ENCODE measurements at places on chromosomes 6 and 20.

DNA sequence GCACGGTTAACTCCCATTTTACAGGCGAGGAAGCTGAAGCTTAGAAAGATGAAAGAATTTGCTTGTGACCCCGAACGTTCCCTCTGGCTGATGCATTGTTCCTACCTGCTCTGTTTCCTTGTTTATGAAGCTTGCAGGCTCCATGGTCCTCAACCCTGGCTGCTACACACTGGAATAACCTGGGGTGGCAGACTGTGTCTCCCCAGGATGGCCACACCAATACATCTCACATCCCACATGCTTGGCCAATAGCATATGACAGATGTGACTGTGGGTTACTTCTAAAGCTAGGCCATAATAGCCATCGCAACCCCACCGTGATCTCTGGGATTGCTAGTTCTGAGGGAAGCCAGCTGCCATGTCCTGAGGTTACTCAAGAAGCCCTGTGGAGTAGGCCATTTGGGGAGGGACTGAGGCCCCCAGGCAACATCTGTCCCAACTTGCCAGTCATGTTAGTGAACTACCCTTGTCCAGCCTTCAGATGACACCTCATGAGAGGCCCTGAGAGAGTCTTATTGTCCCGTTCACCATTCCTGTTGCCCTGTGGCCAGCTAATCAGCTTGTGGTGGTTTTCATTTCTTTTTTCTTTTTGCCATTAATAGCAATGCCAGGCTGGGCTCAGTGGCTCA lies 6.7 kb upstream of the FAM110A start:
- no peak for DNase-seq

- no peak for DNase-seq
Observed at GRCh38 chr6:15553031-15553430, 109.8 kb downstream of the DTNBP1 start.

- DNase-seq, result peak; percentile 96
Observed at GRCh38 chr6:158488065-158488464, 71.8 kb upstream of the TMEM181 start.

GRCh38 chr6:106977246-106977645 lies 2.7 kb upstream of the CD24 start:
- DNase-seq, result no peak

DNA sequence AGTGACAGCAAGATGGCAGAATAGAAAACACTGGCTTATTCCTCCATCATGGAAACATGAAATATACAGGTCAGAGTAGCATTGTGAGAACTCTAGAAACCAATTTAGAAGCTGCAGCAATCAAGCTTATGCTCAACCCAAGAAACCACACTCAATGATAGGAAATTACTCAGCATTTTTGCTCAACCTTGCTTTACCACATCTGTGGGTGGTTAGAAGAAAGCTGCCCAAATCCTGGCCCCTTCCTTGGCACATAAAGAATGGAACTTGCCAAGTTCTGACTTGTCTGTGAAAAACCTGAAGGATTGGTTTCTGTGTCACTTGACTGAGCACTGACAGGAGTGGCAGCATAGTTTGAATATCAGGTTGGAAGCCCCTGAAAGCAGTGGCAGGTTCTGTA lies 108.0 kb upstream of the MOCS1 start:
- no peak for DNase-seq

DNA sequence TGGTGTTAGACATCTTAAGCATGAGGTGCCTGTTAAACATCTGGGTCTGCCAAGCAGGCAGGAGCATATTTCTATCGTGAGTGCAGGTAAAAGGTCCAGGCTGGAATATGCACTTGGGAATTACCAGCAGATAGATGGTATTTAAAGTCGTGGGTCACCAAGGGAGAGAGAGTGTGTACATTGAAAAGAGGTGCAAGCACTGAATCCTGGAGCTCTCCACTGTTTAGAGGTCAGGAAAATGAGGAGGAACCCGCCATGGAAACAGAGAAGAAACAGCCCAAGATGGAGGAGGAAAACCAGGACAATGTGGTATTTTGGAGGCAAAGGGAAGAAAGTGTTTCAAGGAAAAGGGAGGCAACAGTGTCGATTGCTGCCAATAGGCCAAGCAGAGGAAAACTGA lies 46.4 kb downstream of the TNFRSF21 start:
- no peak for DNase-seq

- peak; percentile 81 for DNase-seq
Observed at GRCh38 chr6:128057946-128058345, 157.1 kb upstream of the THEMIS start.

DNA sequence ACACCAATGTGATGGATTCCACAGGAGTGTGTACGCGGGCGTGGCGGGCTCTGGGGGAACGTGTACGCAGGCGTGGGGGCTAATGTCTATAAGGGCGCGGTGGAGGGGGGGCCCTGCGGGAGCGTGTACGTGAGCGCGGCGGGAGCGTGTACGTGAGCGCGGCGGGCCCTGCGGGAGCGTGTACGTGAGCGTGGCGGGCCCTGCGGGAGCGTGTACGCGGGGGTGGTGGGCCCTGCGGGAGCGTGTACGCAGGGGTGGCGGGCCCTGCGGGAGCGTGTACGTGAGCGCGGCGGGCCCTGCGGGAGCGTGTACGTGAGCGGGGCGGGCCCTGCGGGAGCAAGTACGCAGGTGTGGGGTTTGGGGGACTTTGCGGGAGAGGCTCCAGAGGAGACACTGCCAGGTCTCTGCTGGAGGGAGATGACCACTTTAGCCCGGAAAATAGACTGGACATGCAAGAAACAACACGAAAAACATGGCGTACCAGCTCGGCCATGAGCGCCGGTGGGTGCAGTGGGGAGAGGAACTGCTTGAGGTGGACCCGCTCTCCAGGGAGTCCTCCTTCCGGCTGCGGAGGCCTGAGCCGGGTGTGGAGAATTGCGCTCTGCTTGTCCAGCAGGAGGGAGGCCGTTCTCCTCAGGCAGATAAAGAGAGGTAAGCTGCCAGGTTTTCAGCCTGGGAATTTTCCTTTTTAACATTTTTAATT lies 27.8 kb upstream of the SMOC2 start:
- no peak for DNase-seq

DNA sequence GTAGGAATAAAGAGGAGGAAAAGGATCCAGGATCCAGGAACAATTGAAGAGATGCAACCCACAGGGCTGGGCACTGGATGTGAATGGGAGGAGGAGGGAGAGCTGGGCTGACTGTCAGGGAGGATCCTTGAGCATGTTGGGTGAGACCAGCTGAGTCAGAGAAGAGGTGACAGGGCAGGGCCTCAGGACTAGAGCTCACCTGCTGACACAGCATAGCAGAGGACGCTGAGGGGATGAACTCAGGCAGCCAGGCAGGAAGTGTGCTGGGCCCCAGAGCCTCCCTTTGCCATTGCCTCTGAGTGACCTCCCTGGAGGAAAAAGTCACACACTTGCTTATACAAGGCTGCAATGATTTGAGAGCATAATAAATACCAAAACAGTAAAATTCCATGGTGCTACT lies 72.3 kb downstream of the ZNF133 start:
- DNase-seq, result no peak

GRCh38 chr20:47459344-47460073 lies 42.2 kb upstream of the NCOA3 start:
- no peak for DNase-seq

GRCh38 chr6:32436995-32437836 lies 2.5 kb upstream of the HLA-DRA start:
- peak; percentile 18 for DNase-seq

DNA sequence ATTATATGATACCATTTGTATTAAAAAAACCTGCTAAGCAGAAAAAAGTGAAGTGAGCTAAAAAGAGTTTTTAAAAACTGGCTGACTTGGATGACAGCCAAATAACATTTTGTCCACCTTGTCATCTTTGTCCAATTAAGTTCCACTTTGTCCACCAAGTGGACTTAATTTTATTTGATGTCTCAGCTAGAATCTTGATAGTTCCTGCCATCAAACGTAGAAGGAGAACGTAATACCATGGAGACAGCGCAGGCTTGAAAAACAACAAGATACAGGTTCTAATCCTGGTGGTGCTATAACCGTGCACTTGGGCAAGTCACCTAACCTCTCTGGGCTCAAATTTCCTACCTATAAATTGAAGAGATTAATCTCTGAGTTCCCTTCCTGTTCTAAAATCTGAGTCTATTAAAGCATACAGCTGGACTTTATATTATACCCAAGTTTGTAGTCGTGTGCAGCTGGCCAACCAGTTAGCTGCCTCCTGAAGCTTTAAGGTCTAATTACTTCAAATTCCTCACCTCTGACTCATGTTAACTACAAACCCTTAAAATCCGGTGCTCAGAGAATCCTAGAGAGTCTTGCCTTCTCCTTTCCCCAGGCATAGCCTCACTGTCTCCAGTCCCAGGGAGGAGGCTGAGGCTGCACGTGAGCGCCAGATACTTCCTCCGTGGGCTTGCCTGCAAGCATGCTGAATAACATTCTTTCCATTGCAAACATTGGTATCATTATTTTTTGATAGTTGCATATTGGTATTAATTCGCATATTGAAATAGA lies 16.8 kb downstream of the TMEM244 start:
- peak; percentile 66 for DNase-seq

DNA sequence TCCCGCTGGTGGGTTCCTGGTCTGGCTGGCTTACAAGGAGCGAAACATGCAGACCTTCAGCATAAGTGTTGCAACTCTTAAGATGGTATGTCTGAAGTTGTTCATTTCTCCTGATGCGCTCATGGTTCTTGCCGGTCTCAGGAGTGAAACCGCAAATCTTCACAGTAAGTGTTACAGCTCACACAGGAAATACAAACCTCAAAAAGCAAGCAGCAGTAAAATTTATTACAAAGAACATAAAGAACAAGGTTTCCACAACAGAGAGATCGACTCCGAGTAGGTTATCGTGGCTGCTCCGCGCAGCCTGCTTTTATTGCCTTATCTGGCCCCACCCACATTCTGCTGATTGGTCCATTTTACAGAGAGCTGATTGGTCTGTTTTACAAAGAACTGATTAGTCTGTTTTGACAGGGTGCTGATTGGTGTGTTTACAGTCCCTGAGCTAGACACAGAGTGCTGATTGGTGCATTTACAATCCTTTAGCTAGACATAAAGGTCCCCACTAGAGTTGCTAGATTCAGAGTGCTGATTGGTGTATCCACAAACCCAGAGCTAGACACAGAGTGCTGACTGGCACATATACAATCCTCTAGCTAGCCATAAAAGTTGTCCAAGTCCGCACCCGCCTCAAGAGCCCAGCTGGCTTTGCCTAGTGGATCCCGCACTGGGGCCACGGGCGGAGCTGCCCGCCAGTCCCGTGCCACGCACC lies 39.2 kb downstream of the TRIM27 start:
- no peak for DNase-seq

DNA sequence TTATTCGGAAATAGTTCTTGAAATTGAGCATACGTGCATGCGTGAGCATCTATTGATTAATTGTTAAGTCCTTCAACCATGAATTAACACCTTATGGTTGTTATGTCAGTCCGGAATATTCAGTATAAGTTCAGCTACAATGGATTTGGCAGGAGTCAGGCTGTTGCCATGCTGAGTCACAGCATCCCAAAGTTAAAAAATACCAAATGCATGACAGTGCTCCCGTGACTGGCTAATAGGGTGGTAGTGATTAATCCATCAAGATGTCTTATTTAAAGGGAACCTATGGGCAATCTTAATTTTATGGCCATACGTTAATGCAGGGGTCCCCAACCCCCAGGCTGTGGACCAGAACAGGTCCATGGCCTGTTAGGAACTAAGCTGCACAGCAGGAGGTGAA lies 10.5 kb downstream of the RAE1 start:
- DNase-seq, result peak; percentile 84

- no peak for DNase-seq
Observed at GRCh38 chr20:45191926-45192325, 14.9 kb upstream of the SEMG1 start.

- peak; percentile 43 for DNase-seq
Observed at GRCh38 chr6:99119109-99120031, 171.6 kb upstream of the FBXL4 start.

GRCh38 chr6:114342826-114343781 lies at the start of gene HS3ST5:
HS3ST5 (minus strand) TSS chr6:114343023; CDS start chr6:114062845, 280,178 bp downstream.
- DNase-seq, result no peak

- DNase-seq, result no peak
Observed at GRCh38 chr6:90350689-90351554, 54.3 kb upstream of the BACH2 start.

DNA sequence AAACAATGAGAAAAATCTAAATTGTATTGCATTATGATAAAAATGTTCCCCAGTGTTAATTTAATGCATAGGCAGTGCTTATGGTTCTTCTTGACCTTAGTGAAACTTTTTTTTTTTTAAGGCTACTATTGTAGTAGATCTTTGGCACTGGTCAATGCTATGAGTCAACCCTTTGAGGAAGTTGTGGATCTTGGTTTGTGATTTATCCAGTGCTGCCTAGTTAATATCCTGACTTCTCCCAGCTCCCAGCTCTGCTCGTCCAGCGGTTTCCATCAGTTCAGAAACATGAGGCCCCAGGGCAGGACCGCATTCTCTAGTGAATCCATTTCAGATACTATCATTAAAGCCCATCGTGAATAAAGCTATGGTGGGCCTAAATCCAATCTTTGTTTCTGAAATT lies 364.5 kb upstream of the JARID2 start:
- peak; percentile 69 for DNase-seq

DNA sequence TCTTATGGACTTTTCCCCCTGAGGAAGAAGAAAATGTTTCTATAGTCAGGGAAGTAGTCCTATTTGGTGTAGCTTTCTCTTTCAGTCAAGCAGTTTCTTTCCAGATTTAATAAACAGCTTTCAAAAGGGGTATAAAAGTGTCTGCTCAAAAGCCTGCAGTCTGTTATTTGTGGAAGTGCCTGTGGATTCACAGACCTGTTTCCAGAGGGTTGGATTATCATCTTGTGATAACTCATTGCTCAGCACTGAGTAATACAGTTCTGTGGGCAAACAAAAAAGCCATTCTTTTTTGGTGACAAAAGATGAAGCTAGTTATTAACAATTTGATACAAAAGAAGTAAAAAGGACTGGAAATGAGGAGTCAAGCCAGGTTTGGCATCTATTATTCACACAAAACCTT lies 358.2 kb upstream of the ID4 start:
- DNase-seq, result peak; percentile 34

DNA sequence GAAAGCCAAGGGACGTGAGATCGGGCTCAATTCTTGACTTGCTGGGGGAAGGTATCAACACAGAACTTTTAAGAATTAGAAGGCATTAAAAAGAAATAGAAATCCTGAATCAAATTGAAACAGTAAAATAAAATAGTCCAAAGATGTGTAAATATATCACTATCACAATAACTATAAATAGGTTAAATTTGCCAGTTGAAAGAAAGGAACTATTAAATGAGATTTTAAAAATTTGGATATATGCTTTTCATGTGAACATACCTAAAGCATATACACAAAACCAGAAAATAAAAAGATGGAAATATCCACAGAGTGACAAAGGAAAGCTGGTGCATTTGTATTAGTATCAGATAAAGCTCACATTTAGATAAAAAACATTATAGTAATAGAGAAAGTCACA lies 152.4 kb upstream of the ESR1 start:
- DNase-seq, result no peak

DNA sequence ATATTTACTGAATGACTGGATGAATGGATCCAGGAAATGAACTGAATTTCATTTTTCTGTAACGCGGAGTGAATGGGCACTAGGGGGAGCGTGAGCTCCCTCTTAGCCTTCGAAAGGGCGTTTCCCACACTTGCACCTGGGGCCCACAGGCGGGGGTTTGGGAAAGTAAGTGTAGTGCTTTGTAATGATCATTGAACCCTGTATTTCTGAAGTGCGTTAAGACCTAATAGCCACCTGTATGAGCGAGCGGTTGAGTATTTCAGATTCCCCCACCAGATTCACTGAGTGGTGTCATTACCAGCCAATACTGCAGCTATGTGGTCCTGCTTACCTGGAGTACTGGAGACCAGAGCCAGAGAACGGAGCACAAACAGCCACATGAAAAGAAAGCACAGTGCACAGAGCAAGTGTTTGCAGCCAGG lies 10.5 kb downstream of the SYTL3 start:
- DNase-seq, result peak; percentile 18

- DNase-seq, result peak; percentile 51
Observed at GRCh38 chr20:21125072-21125848, 622 bp upstream of the KIZ start.

Measured in AG10803 (cell line).